ENCODE measurements at places on chromosomes 12 and 14.

- DNase-seq, result no peak
Observed at GRCh38 chr12:132272711-132273110, 56.7 kb downstream of the GALNT9 start.

DNA sequence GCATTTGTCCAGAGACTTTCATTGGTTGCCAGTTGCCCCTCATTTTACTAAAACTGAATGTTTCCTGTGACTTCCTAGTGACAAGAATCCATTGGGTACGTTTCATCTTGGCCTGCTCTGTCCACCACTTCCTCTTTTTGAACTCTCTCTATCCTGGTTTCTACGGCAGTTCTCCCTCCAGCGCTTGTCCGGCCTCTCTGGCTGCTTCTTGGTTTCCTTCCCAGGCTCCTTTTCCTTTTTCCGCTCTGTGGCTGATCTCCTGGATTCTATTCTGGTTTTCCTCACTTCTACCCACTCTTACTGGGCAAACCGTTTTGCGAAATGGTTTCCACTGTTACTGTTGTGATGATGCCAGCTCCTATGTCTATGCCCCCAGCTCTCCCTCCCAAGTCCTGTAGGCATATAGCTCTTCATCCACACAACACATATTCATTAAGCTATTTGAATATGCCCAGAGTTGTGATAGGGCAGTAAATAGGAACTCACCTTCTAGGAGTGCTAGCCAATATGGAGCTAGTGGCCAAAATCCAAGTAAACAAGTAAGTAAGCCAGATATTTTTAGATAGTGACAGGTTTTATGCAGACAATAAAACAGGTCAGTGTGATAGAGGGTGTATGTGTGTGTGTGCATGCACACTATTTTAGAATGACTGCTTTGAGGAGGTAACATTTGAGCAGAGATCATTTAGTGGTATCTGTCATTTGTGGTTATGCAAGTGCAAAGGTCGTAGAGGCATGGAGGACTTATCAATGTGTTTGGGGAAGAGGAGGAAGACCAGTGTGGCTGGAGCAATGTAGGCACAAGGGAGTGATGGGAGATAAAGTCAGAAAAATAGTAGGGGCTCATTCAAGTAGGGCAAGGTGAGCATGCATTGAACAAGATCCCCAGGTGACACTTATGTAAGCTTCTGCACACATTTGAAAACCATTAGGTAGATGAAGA, 27.9 kb upstream of the CTDSP2 start:
- no peak for DNase-seq

GRCh38 chr14:65620195-65620594, 207.7 kb downstream of the FUT8 start:
- no peak for DNase-seq

GRCh38 chr12:111014547-111014946, 94.2 kb upstream of the MYL2 start:
- DNase-seq, result no peak

DNA sequence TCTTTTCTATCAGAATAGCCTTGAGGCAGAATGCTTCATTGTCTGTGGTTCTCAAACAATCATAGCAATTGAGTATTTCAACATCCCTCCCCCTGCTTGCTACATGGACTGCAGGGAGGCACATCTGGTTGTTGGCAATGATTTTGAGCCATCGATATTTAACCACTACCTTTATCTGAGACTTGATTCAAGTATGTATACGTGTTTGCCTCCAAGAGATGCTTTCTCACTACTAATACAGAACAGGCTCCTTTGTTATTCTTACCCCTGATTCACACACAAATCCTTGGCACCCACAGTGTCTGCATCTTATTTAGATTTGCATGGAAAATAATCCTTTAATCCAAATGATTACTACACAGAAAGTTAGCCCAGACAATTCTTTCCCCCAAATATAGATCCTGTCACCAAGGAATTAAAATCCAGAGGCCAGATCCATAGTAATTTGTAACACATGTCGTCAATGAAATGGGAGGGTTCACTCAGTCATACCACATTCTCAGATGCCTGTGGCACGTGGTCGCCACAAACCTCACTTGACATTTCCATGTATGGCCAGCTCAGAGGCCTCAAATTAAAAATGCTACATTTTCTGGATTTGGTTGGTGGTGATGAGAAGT, 199.3 kb downstream of the ITPR2 start:
- no peak for DNase-seq

GRCh38 chr14:24013654-24014514, 25.2 kb downstream of the DHRS4L2 start:
- peak; percentile 46 for DNase-seq
